ENCODE measurements at places on chromosomes 16 and 17.
A peak's percentile ranks its signal among the peaks of the same experiment; 100 is the strongest.

DNA sequence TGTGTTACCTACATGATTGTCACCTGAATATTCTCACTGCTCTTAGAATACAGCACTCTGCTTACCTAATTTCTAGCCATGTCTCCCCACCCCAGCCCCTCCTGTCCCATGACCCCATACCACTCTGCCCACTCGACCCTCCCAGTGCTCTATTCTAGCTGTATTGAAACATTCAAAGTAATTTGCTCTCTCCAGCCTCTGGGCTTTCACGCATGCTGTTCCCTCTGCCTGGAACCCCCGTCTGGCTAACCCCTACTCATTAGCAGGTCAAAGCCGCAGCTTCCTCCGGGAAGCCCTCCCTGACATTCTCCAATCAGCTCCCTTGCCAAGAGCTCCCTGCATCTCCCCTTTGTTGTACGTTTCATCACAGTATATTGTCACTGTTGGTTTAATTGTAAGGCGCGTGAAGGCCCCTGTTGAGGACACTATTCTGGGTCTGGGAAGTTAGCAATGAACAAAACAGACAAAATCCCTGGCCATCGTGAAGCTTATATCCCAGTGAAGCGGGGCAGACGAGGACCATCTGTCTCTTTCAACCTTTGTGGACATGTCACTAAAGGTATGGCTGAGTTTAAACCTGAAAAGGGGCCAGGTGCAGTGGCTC is 72.3 kb upstream of the LHX1 start:
- no peak for DNase-seq

DNA sequence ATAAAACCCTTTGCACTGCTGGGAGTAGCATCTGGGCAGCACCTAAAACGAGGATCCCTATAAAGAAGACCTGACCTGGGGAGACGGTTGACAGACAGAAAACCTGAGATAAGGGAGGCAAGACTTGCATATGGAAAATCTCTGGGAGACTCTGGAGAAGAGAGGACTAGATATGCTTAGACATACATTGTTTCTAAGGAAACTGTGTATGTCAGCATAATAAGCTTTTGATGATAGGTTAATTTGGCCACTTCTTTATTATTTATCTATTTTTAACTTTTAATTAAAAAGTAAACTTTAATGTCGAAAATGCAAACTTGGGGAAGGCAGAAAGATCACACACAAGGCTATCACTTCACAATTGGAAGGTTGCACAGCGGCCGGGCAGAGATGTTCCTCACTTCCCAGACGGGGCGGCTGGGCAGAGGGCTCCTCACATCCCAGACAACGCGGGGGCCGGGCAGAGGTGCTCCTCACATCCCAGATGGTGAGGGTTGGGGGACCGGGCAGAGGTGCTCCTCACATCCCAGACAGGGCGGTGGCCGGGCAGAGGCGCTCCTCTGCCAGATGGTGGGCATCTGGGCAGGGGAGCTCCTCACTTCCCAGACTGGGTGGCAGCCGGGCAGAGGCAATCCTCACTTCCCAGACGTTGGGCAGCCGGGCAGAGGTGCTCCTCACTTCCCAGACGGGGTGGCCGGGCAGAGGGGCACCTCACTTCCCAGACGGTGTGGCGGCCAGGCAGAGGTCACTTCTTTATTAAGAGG is 64.3 kb upstream of the HS3ST3A1 start:
- DNase-seq = no peak

- no peak for DNase-seq
Measured at GRCh38 chr17:82065638-82066303, at the start of gene DUS1L. Gene DUS1L, minus strand, starts transcription at chr17:82065804. Its CDS starts 745 bp downstream, at chr17:82065059.

GRCh38 chr17:17472333-17472920 is 4.4 kb upstream of the MED9 start:
- peak; percentile 14 for DNase-seq

GRCh38 chr17:40290629-40291280 is 3.1 kb downstream of the CDC6 start:
- peak; percentile 94 for DNase-seq

DNA sequence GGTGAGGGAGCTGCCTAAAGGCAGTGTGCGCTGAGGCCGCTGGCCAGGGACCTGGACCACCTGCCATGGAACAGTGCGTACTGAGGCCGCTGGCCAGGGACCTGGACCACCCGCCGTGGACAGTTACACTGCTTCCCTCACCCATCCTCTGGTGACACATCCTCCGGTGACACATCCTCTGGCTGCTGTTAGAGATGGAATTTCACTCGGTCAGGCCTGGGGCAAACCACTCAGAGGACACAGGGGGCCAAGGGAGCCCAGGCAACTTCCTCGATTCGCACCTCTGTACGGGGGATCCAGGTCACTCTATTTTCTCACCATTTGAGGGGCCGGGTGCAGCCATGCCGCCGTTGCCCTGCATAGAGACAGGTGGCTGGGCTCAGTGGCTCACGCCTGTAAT is 32.4 kb upstream of the RPTOR start:
- DNase-seq = no peak

All from bronchial epithelial cell (primary cell).